ENCODE measurements at places on chromosomes 4 and X. TPM values are rescaled to one million over a fixed set of nuclear protein-coding genes. Genes with fewer than 3 reads are reported as not detected.

Gene NEXMIF
- total RNA-seq, result not detected

Gene SPANXC
- not detected for total RNA-seq

GRCh38 chr4:185144601-185145240 lies 1.7 kb downstream of the SLC25A4 start:
- no peak for DNase-seq

GRCh38 chrX:88284844-88285243 lies 462.2 kb upstream of the CPXCR1 start:
- no peak for DNase-seq

Data from foreskin keratinocyte (primary cell).